ENCODE measurements at places on chromosomes 5 and 9. TPM values are rescaled to one million over a fixed set of nuclear protein-coding genes. Genes with fewer than 3 reads are reported as not detected.

DNA sequence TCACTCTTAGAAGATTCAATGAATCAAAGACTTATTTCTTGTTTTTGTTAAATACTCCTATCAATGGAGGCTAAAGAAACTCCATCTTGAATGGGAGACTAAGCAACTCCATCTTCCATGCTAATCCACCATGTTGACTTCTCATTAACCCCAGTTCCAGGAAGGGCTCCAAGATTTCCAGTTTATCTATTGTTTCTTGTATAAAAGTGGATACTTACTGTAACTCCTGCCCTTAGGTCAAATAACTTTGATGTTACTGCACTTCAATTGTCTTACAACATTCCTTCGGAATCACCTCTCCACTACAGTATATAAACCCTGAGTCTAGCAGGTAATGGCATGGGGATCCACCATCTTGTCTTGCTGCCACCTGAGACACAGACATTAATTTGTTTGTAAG is 63.0 kb downstream of the PUM3 start:
- no peaks in the 10 kb centered on the region for H3K4me1 ChIP-seq
- H3K27me3 ChIP-seq, result no peaks in the 10 kb centered on the region
- H3K4me3 ChIP-seq, result no peak overlapping the region
- H3K27ac ChIP-seq, result no peak overlapping the region
- no peak for DNase-seq

- no peaks in the 10 kb centered on the region for H3K4me1 ChIP-seq
- H3K4me3 ChIP-seq, result no peak overlapping the region
- H3K27ac ChIP-seq, result no peak overlapping the region
These were observed 18.6 kb upstream of the MOB3B start for GRCh38 chr9:27548055-27548741.

- H3K27me3 ChIP-seq, result peaks cover 29% of the 10 kb centered on the region
- no peak overlapping the region for H3K27ac ChIP-seq
- H3K36me3 ChIP-seq, result no peaks in the 10 kb centered on the region
These were observed 104.6 kb upstream of the SPATA31C2 start for GRCh38 chr9:88242879-88243278.

- peaks cover 2% of the 10 kb centered on the region for H3K36me3 ChIP-seq
- peaks cover 48% of the 10 kb centered on the region for H3K4me1 ChIP-seq
- H3K27ac ChIP-seq, result peak overlapping the region; percentile 92
These were observed 722 bp downstream of the SLC22A4 start for GRCh38 chr5:132294728-132295504.

The MEIKIN gene
- total RNA-seq, result not detected

The MARCHF6 gene
- 138 TPM for total RNA-seq

DNA sequence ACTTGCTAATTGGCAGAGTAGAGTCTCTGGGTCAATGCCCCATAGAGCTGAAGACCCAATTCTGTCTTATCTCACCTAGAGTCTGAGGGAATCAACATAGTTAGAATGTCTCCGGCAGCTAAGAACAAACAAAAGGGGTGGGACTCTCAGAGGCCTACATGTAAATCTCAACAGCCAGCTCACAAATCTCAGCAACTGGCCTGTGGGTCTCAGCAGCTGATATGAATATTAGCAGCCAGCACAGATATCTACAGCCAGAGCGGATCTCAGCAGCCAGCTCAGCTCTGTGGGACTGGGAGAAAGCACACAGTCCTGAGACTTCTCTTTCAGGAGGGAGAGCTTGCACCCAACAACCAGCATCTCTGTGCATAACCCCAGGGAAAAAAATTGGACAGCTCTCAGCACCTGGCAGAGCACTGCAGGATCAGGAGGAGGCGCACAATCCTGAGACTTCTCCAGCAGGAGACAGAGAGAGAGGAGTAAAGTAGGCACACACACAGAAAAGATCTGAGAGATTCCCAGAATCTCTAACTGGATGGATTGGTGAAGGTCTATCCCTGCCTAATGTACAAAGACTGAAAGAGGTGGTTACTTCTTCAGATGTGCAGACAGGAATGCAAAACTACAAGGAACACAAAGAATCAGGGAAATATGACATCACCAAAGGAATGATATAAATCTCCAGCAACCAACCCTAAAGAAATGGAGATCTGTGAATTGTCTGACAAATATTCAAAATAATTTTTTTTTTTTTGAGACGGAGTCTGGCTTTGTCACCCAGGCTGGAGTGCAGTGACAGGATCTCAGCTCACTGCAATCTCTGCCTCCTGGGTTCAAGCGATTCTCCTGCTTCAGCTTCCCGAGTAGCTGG is 29.2 kb downstream of the KLF4 start:
- H3K4me1 ChIP-seq, result peaks cover 2% of the 10 kb centered on the region

DNA sequence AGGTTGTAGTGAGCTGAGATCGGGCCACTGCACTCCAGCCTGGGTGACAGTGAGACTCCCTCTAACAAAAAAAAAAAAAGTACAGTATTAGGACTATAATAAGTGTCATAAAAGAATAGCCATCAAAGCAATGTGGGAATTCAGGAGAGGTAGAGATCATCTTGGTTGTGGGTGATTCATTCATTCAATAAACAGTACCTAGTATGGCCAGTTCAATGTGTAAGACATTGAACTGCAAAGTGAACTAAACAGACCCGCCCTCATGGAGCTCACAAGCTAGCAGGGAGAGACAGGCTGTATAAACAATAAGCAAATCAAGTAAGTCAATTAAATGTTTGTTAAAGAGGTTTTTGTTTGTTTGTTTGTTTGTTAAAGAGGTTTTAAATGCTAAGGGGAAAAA is 146.1 kb upstream of the RANBP3L start:
- no peak overlapping the region for H3K4me3 ChIP-seq
- DNase-seq, result no peak
- H3K4me1 ChIP-seq, result peaks cover 5% of the 10 kb centered on the region
- H3K27me3 ChIP-seq, result no peaks in the 10 kb centered on the region
- H3K27ac ChIP-seq, result no peak overlapping the region

GRCh38 chr5:132103969-132104391 is 30.4 kb downstream of the CSF2 start:
- no peaks in the 10 kb centered on the region for H3K27me3 ChIP-seq
- H3K4me1 ChIP-seq, result peaks cover 72% of the 10 kb centered on the region
- peak overlapping the region; percentile 51 for H3K4me3 ChIP-seq
- DNase-seq, result no peak
- H3K27ac ChIP-seq, result peak overlapping the region; percentile 84
- peaks cover 4% of the 10 kb centered on the region for H3K36me3 ChIP-seq

GRCh38 chr5:31854181-31855133 is 215.5 kb downstream of the PDZD2 start:
- peak overlapping the region; percentile 46 for H3K27ac ChIP-seq
- DNase-seq, result no peak
- H3K4me3 ChIP-seq, result peak overlapping the region; percentile 91
- H3K27me3 ChIP-seq, result peaks cover 9% of the 10 kb centered on the region
- H3K4me1 ChIP-seq, result peaks cover 22% of the 10 kb centered on the region

The SLC34A3 gene
- total RNA-seq, result 0.12 TPM

The NADK2 gene
- total RNA-seq, result 13.6 TPM

DNA sequence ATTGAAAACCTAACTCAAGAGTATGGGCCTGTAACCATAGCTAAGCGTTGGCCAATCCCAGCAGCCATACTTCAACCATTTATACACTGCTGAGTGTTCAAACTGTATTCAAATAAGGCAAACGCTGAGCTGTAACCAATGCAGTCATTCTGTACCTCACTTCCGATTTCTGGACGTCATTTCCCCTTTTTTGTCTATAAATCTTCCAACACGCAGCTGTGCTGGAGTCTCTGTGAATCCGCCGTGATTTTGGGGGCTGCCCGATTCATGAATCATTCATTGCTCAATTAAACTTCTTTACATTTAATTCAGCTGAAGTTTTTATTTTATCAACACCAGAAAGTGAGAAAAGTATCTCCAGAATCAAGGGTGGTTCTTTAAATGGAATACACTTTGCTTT is 31.7 kb downstream of the MTX3 start:
- H3K27ac ChIP-seq, result no peak overlapping the region
- H3K36me3 ChIP-seq, result no peaks in the 10 kb centered on the region
- no peaks in the 10 kb centered on the region for H3K27me3 ChIP-seq
- H3K4me3 ChIP-seq, result no peak overlapping the region
- no peak for DNase-seq
